ENCODE measurements at places on chromosomes 11 and 22. TPM values are rescaled to one million over a fixed set of nuclear protein-coding genes. Genes with fewer than 3 reads are reported as not detected.

GRCh38 chr22:31866918-31867317, 77.4 kb upstream of the YWHAH start:
- H3K27me3 ChIP-seq: no peaks in the 10 kb centered on the region
- H3K4me1 ChIP-seq: no peaks in the 10 kb centered on the region
- H3K27ac ChIP-seq: no peak overlapping the region
- peaks cover 13% of the 10 kb centered on the region for H3K36me3 ChIP-seq
- DNase-seq: peak; percentile 26

DNA sequence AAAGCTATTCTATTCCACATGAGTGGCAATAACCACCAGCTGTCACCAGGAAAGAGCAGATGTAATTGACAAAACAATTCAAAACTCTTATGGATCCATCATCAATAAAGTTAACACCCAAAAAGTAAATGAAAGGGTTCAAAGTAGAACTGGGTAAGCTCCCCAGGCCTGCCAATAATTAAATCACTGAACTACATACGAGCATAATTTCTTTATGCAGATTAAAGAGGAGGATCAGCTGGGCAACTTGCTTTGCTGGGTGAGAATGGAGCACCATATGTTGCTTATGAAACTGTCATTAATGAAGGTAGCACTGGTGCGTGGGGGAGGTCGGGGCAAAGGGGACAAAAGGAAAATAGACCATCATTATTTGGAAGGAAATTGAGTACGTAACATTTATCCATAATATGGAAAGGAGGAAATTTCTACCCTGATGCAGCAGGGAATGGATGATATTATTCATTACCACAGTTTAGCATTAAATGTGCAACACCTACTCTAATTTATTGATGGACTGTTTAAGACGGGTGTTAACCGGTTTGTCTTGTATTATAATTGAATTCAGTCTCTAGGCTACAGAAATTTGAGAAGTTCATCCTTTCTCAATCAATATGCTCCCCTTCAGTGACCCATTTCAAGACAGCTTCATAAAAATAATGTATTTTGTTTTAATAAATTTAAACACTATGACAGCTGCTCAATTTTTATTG, 315.9 kb downstream of the CADM1 start:
- no peaks in the 10 kb centered on the region for H3K4me1 ChIP-seq
- no peak overlapping the region for H3K4me3 ChIP-seq
- no peaks in the 10 kb centered on the region for H3K36me3 ChIP-seq
- no peak overlapping the region for H3K27ac ChIP-seq
- DNase-seq: no peak

DNA sequence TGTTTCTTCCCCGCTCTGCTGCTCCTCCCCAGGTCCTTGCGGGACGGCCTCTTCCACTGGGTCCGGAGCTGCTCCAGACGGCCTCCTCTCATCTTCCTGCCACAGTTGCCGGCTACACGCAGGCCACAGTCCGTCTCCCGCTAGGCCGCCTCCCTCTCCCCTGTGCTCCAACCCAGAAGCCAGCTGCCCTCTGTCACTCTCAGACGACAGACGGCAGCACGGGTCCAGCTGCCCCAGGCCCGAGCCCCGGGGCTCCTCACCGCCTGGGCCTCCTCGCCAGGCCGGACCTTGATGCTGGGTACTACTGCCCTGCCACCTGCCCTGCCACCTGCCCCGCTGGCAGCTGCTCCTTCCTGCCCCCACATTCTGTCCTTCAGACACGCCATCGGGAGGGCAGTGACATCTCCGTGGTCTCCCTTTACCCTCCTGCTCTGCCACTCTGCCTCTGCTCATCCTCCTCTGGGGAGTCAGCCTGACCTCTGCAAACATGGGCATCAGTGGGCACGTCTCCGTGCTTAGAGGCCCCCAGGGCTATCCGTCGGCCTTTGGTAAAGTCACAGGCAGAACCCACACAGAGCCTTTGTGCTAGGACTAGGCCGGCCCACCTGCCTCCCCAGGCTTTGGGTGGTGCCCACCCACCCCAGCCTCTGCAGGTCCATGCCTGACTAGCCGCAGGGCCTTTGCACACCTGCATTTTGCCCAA, 43.1 kb upstream of the TH start:
- no peak overlapping the region for H3K27ac ChIP-seq
- no peaks in the 10 kb centered on the region for H3K36me3 ChIP-seq
- H3K4me3 ChIP-seq: no peak overlapping the region
- no peaks in the 10 kb centered on the region for H3K4me1 ChIP-seq
- no peak for DNase-seq

GRCh38 chr11:126113515-126113957, 50.9 kb upstream of the CDON start:
- no peaks in the 10 kb centered on the region for H3K4me1 ChIP-seq
- no peaks in the 10 kb centered on the region for H3K36me3 ChIP-seq
- no peak overlapping the region for H3K27ac ChIP-seq
- H3K27me3 ChIP-seq: peaks cover 71% of the 10 kb centered on the region
- H3K4me3 ChIP-seq: no peak overlapping the region

DNA sequence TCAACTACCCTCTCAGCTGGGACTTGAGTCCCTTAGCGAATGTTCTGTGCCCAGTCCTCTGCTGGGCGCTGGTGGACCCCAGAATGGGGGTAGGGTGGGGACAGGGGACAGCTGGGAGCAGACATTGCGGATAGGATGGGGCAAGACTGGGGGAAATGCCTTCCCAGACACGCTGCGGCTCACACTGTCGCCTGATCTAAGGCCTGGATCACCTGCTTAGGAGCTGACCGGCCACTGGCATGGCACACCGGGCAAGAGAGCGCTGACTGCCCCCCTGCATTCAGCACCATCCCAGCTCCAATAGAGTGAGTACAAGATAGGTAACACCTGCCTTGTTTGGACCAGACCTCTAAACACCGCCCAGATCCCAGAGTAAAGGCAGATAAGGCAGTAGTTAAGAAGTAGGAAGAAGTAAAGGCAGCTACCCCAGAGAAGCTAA, 1.4 kb downstream of the ARVCF start:
- no peak for DNase-seq
- H3K27me3 ChIP-seq: peaks cover 8% of the 10 kb centered on the region
- H3K36me3 ChIP-seq: peaks cover 13% of the 10 kb centered on the region
- H3K4me3 ChIP-seq: no peak overlapping the region
- no peak overlapping the region for H3K27ac ChIP-seq

- H3K36me3 ChIP-seq: no peaks in the 10 kb centered on the region
- H3K27ac ChIP-seq: no peak overlapping the region
- H3K27me3 ChIP-seq: no peaks in the 10 kb centered on the region
- no peaks in the 10 kb centered on the region for H3K4me1 ChIP-seq
Measured at GRCh38 chr11:131748151-131749050, 378.0 kb downstream of the NTM start.

- no peak overlapping the region for H3K4me3 ChIP-seq
- no peak for DNase-seq
- no peaks in the 10 kb centered on the region for H3K36me3 ChIP-seq
- no peak overlapping the region for H3K27ac ChIP-seq
- H3K4me1 ChIP-seq: no peaks in the 10 kb centered on the region
Measured at GRCh38 chr11:10323793-10324170, 18.9 kb downstream of the ADM start.

SDF2L1 gene
- total RNA-seq: 557 TPM

DNA sequence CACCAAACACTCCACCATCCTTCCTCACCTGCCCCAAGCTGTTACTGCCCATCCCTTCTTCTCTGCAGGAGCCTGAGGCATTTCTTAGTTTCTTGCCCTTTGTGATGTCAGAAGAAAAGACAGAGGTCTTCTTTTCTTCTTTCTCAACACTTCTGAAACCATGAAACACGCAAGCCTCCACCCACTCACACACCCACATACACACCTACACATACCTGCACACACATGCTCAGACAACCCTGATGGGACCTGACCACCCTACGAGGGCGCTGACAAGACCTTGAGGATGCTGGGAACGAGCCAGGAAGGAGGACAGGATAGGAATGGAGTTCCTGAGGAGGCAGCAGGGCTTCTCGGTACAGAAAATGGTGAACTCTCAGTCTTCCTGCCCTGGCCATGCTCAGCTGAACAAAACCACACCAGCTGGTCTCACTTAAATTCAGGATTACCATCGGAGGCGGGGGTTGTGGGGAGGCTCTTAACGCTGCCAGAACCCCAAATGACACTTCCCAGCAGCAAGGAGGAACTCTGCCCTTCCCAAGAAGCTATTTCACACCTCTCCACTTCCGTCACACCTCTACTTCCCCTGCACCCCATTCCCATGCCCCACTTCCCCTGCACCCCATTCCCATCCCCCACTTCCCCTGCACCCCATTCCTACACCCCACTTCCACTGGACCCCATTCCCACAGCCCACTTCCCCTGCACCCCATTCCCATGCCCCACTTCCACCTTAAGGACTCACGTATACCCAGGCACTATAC, 41.0 kb downstream of the CSF2RB start:
- H3K27me3 ChIP-seq: no peaks in the 10 kb centered on the region
- no peak overlapping the region for H3K27ac ChIP-seq
- no peak for DNase-seq
- H3K4me1 ChIP-seq: no peaks in the 10 kb centered on the region
- no peaks in the 10 kb centered on the region for H3K36me3 ChIP-seq

PRG2 gene
- 16.4 TPM for total RNA-seq
